IPS DF 6.9 (cell line): ENCODE measurements at places on chromosomes 3 and 15.
A peak's percentile ranks its signal among the peaks of the same experiment; 100 is the strongest.

DNA sequence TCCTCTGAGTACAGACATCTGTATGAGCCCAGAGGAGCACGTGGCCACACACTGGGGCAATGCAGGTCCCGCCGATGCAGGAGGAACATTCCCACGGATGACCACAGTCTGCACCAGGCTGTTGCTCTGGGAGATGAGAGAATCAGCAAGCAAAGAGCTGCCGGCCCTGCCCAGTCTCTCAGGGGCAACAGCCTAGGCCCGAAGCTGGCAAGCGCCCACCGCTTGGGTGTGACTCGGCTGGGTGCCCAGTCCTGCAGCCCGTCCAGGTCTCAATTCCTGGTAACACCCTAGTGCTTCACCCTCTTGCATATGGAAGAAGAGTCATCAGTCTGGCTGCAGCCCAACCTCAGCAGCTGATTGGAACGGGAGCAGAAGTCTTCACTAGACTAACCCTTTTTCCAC is 153.7 kb upstream of the HES1 start:
- no peak for DNase-seq

- DNase-seq: no peak
Measured at GRCh38 chr15:69869881-69870505, 227.7 kb downstream of the TLE3 start.

GRCh38 chr3:61560517-61561373 is 626 bp upstream of the PTPRG start:
- DNase-seq: no peak

DNA sequence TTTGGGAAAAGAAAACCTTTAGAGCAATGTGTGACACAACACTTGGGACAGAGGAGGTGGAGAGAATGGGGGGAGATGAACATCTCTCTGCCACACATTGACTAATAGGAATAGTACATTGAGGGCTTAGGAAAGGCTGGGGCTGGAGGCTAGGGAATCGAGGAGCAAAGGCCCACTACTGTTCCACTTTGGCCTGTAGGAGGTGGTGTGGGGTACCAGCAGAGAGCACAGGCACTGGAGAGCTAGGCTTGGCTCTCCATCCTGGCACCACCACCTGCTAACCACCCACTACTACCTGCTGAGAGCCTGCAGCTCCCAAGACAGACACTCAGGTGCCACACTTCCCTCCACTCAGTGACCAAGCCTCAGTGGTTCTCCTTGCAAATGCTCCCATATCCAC is 19.4 kb downstream of the CCDC32 start:
- no peak for DNase-seq

DNA sequence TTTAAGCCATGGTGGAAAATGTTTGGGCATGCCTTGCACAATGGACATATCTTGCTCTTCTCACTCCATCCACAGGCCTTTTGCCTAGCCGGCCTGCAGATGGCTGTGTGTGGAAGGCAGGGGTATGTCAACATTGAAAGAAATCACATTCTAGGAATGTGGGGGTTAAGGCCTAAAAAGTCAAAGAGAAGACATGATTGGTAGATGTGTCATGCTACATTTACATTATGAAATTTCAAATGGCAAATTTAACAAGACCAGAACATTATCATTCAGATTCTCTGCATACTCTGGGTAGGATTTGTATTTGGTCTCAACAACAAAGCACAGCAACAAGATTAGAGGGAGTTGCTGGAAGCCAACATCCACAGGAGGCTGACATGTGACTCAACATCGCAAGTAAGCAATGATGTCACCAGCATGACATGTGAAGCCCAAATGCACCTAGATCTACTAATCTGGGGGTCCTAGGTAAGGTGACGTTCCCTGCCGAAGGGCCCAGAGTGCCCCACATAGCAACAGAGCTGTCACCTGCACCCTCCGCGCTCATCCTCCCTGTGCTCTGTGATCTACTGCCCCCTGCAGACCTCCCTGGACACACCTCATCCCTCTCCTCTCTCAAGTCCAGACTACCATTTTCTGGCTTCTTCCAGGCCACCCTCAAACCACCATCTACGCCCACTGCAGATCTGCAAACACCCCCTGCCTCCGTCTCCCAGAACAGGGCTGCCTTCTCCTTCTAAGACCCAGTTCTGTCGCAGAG is 39.4 kb downstream of the CLDN18 start:
- peak; percentile 18 for DNase-seq

DNA sequence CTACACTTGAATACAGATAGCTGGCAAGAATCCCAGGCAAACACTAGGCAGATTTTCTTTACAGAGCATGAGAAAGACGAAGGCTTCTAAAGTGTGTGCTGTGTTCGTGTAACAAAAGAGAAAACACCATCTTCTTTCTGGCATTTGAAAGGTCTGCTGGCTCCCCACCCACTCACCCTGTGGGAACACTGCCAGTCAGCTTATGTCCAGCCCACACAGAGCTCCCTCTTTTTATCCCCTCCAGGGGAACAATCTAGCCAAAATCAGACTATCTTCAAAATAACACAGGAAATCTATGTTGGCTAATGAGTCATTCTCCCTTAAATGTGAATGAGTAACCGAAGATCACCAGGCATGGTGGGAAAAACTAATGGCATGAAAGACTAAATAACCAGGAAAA is 45.6 kb upstream of the PAQR5 start:
- DNase-seq: no peak

- DNase-seq: no peak
Measured at GRCh38 chr3:50926868-50927267, 252.1 kb downstream of the DOCK3 start.

- no peak for DNase-seq
Measured at GRCh38 chr3:63727233-63727632, 74.8 kb downstream of the SNTN start.

DNA sequence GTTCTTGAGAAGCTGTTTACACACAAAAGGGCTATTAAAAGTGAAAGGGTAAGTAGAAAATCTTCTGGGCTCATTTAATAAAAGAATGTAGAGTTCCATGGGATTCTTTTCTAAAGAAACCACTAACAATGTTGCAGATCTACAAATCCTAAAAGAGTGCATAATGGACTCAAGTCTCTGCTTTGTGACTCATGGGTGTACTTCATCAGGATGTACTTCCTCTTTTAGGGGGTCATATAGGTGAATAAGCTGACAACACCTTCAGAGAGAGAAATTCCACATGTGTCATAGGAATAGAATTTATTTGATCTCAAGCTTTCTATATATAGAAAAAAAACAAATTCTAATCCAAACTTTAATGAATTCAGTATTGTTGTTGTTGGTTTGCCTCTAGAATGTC is 355.5 kb downstream of the TIGIT start:
- DNase-seq: no peak

GRCh38 chr3:56347219-56347871 is 120.9 kb downstream of the ERC2 start:
- DNase-seq: peak; percentile 64

DNA sequence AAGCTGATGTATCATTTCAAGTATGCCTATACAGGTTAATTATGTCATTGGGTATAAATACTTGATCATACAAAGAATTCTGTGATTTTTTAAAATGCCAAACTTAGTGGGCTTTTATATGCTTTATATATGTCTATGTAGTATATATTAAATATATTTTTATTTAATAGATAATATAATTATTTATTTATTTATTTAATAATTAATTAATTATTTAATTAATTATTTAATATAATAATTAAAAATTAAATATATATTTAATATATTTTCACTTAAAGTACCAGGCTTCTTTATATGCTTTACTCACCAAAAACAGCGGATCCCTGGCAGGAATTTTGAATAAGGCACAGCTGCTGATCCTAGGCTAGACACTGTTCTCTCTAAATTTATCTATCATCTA is 687.0 kb downstream of the VGLL3 start:
- DNase-seq: no peak

- DNase-seq: no peak
Measured at GRCh38 chr3:155465664-155466063, 172.2 kb upstream of the STRIT1 start.

GRCh38 chr15:101043011-101043410 is 123.9 kb downstream of the LRRK1 start:
- no peak for DNase-seq

- DNase-seq: no peak
Measured at GRCh38 chr3:32500231-32500630, 2.4 kb downstream of the CMTM6 start.

- DNase-seq: no peak
Measured at GRCh38 chr3:102194760-102195159, 240.1 kb upstream of the ZPLD1 start.

GRCh38 chr3:14861446-14862302 is 42.9 kb downstream of the FGD5 start:
- DNase-seq: no peak

DNA sequence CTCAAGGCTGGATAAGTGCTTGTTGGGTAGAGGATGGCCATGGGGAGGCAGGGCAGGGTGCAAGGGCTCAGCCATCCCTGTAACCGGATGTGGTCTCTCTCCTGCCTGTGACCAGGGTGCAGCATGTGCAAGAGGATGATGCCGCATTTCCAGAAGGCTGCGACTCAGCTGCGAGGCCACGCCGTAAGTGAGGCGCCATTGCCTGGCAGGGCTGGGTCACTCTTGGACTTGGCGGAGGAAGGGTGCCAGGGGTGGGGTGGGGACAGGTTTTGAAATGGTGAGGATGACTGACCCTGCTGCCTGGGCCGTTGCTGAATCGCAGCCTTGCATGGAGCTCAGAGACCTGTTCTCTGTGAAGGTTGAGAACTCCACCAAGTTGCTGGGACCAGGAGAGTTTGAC is 49.3 kb downstream of the PDIA5 start:
- DNase-seq: no peak

DNA sequence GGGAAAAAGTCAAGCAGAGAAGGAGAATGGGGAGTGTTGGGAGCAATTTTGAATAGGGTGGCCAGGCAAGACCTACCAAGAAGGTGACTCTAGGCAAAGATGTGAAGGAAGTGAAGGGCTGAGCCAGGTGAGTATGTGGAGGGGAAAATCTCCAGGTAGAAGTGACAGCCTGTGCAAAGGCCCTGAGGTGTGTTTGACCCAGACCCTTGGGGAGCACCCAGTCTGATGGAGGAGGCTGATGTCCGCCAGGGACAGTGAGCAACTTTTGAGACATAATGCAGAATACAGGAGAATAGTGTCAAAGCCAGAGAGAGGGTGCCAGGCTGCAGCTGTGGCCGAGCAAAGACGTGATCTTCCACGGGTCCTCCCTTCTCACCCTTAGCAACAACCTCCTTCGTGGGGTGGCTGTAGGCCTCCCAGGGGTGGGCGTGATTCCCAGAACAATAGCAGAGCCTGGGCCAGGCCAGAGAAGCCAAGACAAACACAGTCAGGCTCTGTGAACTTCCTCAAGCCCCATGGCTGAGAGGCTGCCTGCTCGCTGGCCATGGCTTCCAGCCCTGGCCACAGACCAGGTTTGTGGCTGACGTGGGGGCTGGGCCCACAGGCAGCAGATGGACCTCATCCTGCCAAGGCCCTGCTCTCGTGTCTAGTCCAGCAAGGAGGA is 58.1 kb downstream of the SLC6A6 start:
- no peak for DNase-seq

- DNase-seq: no peak
Measured at GRCh38 chr3:3893590-3893989, 94.4 kb downstream of the LRRN1 start.

GRCh38 chr3:13281507-13282357 is 138.4 kb downstream of the NUP210 start:
- no peak for DNase-seq

DNA sequence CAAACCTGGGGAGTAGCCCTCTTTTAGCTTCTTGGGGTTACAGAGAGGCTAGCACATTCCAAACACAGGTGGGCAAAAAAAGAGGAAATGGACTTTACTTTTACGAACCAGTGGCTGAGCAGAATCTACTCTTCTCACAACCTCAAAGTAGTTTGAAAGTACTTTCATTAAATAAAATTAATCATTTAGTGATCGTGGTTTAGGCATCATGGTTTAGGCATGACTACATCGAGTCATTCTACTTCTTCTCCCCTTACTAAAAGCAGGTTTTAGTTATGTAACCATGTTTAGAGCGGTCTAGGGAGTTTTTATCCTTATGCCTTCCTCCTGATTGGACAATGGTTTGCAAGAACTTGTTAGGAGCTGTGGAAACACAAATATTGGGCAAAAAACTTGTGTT is 2.5 kb upstream of the GREM1 start:
- DNase-seq: no peak

- DNase-seq: no peak
Measured at GRCh38 chr3:84223512-84223911, 735.3 kb upstream of the CADM2 start.

- DNase-seq: no peak
Measured at GRCh38 chr15:22885120-22885519, 46.7 kb downstream of the NIPA2 start.

- DNase-seq: peak; percentile 27
Measured at GRCh38 chr3:38397320-38397719, 50.7 kb downstream of the XYLB start.

GRCh38 chr15:39270221-39270855 is 310.5 kb upstream of the THBS1 start:
- no peak for DNase-seq

DNA sequence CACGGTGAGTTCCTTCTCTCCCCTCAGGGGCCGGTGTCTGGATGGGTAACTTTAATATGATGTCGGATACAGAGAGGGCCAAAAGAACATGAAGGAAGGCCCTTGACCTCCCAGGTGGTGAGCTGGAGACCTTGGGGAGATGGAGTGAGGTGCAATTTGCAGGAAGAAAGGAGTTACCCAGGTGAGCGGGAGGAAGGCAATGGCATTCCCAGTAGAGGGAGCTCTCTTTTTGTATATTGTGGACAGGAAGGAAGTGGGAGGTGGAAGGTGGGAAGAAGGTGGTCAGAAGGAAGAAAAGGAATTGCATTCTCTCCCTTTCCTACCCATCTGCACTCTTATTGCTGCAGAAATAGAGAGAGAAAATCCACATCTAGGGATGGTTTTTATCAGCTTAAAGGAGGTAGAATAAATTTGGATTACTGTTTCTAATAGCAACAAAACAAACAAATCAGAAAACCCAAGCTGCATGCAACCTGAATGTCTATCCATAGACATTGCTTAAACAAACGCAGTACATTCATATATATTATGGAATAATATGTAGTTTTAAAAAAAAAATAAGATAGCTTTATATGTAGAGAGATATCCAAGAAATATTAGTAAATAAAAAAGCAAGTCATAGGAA is 169.0 kb upstream of the TSC22D2 start:
- no peak for DNase-seq

GRCh38 chr15:87477737-87478686 is 778.5 kb downstream of the NTRK3 start:
- DNase-seq: no peak

- DNase-seq: no peak
Measured at GRCh38 chr3:41489231-41489630, 289.9 kb downstream of the CTNNB1 start.

GRCh38 chr15:77702211-77702957 is 69.7 kb upstream of the LINGO1 start:
- peak; percentile 54 for DNase-seq

DNA sequence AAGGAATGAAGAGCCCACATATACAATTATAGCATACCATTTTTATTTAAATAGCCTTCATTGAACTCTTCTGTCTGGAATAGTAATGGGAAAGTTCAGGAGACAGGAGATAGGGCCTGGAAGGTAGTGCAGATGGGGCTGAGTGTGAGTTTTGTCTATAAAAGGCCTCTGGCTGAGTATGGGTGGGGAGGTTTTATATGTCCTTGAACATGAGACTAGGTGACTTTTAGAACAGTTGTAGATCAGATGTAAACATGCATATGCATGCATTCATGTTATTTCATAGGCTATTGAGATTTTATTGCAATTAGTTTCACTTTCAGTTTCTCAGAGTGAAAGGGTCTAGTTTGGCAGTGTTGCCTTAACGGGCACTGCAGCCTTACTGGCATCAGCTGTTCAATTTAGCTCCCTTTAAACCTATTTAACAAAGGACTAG is 27.1 kb downstream of the CGGBP1 start:
- DNase-seq: no peak

GRCh38 chr15:62211348-62211747 is 46.3 kb upstream of the C2CD4B start:
- no peak for DNase-seq

- DNase-seq: no peak
Measured at GRCh38 chr3:45816544-45816943, 20.2 kb upstream of the SLC6A20 start.
